ENCODE measurements at places on chromosomes 1 and 21.
A peak's percentile ranks its signal among the peaks of the same experiment; 100 is the strongest.

DNA sequence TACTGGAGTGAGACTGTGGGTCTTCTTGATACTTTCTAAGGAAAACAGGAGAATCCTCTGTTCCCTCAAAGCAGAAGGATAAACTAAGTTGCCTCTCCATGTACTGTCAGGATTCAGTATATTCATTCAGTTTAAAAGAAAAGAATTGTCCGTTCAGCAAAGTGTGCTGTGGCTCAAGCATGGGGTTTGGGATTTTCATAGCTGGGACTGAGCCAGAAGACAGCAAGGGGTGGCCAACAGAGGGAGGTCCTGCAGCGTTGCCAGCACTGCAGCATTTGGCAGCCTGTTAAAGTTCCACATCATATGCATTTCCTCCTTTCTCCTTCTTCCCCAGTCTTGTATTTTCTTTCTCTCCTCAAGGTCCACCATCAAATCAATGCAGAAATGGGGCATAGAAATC lies 75.1 kb downstream of the DTL start:
- no peak for DNase-seq
- no peak overlapping the region for H3K27ac ChIP-seq
- H3K4me1 ChIP-seq, result no peaks in the 10 kb centered on the region
- H3K4me3 ChIP-seq, result no peak overlapping the region

- DNase-seq, result no peak
- peaks cover 2% of the 10 kb centered on the region for H3K36me3 ChIP-seq
- no peak overlapping the region for H3K4me3 ChIP-seq
- H3K27ac ChIP-seq, result no peak overlapping the region
Measured at GRCh38 chr1:40291293-40291692, 25.8 kb downstream of the COL9A2 start.

DNA sequence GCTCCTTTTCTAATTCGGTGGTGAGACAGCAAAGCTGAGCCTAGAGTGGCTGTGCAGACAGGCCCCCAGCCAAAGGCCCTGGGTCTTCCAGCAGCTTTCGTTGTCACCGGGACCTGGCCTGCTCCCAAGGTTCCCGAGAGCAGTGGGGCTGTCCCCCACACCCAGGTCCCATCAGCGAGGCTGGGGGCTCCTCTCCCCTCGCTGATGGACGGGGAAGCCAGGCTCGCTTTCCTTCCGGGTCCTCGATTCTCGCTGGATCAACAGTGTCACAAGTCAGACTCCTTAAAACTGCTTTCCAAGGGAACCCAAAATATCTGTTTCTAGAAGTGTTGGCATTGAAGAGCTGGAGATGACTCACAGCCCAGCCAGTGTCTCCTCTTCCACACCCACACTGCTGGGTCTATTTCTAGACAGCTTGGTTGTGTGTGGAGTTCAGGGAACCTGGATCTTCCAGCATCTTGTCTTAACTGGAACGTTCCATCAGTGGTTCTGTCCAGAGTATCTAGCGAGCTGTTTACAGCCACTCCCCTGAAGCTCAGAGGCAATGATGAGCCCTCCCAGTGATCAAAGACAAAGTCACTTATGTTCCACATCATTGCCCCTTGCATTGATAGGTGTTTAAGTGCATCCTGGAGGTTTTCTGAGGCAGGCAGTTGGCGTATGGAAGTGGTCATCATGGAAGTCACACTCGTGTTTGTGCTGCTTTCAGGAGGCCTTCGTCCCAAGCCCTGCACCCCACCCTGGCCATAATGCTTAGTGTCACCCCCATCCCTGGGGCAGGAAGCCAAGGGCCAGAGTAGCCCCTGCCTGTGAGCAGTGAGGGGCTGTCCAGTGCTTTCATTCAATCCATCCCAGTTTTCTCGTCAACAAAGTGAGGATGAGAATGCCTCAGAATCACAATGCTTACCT lies 35.2 kb downstream of the RRP1 start:
- DNase-seq, result no peak
- no peak overlapping the region for H3K27ac ChIP-seq
- no peaks in the 10 kb centered on the region for H3K36me3 ChIP-seq
- peaks cover 12% of the 10 kb centered on the region for H3K27me3 ChIP-seq

DNA sequence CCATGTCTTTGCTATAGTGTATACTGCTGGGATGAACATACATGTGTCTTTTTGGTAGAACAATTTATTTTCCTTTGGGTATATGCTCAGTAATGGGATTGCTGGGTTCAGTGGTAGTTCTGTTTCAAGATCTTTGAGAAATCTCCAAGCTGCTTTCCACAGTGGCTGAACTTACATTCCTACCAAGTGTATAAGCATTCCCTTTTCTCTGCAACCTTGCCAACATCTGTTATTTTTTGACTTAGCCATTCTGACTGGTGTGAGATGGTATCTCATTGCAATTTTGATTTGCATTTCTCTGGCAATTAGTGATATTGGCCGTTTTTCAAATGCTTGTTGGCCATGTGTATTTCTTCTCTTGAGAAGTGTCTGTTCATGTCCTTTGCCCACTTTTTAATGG lies 37.5 kb upstream of the ANGPTL1 start:
- no peak overlapping the region for H3K4me3 ChIP-seq
- no peak overlapping the region for H3K27ac ChIP-seq
- DNase-seq, result no peak

DNA sequence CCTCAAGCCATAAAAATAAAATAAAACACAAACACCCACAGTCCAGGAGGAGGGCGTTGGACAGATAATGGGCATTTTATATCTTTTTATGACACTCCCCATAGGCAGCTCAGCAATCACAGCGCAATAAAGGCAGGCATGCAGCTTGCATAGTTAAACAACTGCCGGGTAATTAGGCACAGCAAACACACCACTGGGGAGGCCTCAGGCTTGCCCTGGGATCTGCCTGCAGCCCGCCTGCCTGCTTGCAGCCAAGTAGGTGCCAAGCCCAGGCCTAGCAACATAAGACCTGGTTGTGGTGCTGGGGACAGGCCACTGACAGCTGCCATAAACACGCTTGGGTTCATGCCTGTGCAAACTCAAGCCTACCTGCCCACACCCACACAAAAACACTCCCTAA lies 54.2 kb downstream of the DMAP1 start:
- H3K4me1 ChIP-seq, result peaks cover 9% of the 10 kb centered on the region
- peaks cover 5% of the 10 kb centered on the region for H3K36me3 ChIP-seq
- no peaks in the 10 kb centered on the region for H3K27me3 ChIP-seq

DNA sequence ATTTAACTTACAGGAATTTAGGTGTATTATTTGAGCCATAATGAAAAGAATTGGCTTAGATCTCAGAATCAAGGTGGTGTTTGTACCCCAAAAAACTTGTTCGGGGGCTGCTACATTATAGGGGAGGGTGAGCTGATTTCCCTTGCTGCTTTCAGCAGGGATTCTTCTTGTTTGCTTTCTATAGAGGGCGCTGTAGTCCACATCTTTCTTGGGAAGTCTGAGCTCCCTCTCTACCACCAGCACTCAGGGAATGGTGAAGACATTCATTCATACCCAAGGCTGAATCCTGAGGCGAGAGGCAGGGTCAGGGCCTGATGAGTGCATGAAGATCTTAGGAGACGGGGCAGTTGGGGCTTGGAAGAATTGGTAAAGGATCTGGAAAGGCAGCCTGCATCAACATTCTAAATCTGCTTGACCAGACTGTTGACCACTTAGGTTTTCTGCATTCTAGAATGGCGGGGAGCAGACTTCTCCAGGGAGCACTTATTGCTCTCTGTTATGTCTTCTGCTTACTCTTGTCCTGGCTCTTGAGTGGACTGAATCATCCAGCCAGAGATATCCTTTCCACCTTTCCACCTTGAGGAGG lies 18.9 kb downstream of the SPATA46 start:
- DNase-seq, result no peak
- no peak overlapping the region for H3K4me3 ChIP-seq
- H3K36me3 ChIP-seq, result peaks cover 5% of the 10 kb centered on the region
- H3K27ac ChIP-seq, result no peak overlapping the region
- H3K4me1 ChIP-seq, result no peaks in the 10 kb centered on the region
- H3K27me3 ChIP-seq, result peaks cover 60% of the 10 kb centered on the region

GRCh38 chr21:36641346-36641745 lies 57.6 kb upstream of the SIM2 start:
- no peaks in the 10 kb centered on the region for H3K4me1 ChIP-seq
- H3K36me3 ChIP-seq, result peaks cover 3% of the 10 kb centered on the region
- no peak for DNase-seq
- peaks cover 32% of the 10 kb centered on the region for H3K27me3 ChIP-seq

DNA sequence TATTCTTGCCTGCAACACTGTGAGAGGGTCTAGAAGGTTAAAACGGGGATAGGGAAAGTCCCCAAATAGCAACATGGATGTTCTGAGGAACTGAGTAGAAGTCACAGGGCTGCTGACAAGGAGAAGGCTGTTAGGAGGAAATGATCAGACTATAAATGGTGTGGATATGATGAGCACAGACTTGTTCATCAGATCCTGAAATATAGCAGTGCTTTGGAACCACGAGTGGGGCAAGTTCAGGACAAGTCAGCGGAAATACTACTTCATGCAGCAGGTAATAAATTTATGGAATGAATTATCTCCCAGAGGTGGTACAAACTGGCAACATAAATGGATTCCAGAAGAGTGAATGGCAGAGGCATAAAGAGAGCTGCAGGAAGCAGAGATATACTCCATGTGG lies 3.2 kb upstream of the KIAA0040 start:
- peak overlapping the region; percentile 21 for H3K27ac ChIP-seq
- peaks cover 4% of the 10 kb centered on the region for H3K36me3 ChIP-seq
- no peak overlapping the region for H3K4me3 ChIP-seq
- H3K27me3 ChIP-seq, result peaks cover 6% of the 10 kb centered on the region
- no peak for DNase-seq

DNA sequence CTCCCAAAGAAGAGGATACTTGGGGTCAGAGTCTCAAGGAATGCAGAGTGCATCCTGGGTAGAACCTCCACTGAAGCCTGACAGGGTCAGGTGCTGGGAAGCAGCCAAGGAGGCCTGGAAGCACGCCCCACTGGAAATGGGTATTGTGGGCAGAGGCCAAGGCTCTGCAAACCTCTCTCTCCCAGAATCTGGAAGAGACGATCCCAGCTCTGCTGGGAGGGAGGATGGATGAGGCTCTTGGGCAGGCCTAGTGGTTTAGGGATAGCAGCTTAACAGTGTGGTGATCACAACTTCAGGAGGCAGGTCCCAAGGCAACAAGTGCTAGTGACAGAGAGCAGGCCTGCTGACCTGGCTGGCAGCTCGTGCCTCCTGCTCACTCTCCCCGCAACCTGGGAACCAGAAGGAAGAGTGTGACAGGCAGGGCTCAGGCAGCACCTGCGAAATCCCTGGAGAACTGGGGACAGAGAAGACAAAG lies 641.0 kb downstream of the PLPP3 start:
- H3K36me3 ChIP-seq, result no peaks in the 10 kb centered on the region
- no peak overlapping the region for H3K27ac ChIP-seq
- no peaks in the 10 kb centered on the region for H3K4me1 ChIP-seq
- peaks cover 5% of the 10 kb centered on the region for H3K27me3 ChIP-seq

- no peak overlapping the region for H3K4me3 ChIP-seq
- no peaks in the 10 kb centered on the region for H3K36me3 ChIP-seq
- no peaks in the 10 kb centered on the region for H3K27me3 ChIP-seq
Measured at GRCh38 chr1:223887747-223888418, 42.1 kb upstream of the TP53BP2 start.

DNA sequence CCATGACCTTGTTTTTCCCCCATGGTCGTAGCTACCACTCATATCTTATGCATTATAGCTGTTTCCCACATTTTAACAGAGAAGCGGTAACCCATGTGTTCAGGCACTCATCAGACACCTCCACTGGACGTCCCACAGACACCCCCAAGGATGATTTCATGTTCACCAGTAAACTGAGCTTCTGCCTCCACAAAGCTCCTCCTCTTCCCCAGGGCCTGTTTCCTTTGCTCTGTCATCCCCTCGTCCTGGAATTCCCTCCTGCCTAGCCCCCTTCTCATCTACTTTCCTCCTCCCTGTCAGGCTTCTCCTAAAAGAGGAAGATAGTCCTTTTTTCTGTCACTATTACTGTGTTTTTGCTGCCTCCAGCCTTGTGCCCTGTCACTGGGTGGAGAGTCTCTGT lies 111.2 kb downstream of the OMA1 start:
- H3K27ac ChIP-seq, result no peak overlapping the region
- no peak overlapping the region for H3K4me3 ChIP-seq
- no peak for DNase-seq
- no peaks in the 10 kb centered on the region for H3K36me3 ChIP-seq
- H3K27me3 ChIP-seq, result no peaks in the 10 kb centered on the region

- no peak overlapping the region for H3K27ac ChIP-seq
- no peaks in the 10 kb centered on the region for H3K27me3 ChIP-seq
- peaks cover 7% of the 10 kb centered on the region for H3K4me1 ChIP-seq
- H3K4me3 ChIP-seq, result no peak overlapping the region
- H3K36me3 ChIP-seq, result peaks cover 8% of the 10 kb centered on the region
Measured at GRCh38 chr1:22503721-22504410, 52.2 kb downstream of the ZBTB40 start.

GRCh38 chr1:166839600-166840308 lies 479 bp downstream of the POGK start:
- peaks cover 36% of the 10 kb centered on the region for H3K4me1 ChIP-seq
- no peaks in the 10 kb centered on the region for H3K27me3 ChIP-seq
- H3K4me3 ChIP-seq, result peak overlapping the region; percentile 93
- H3K27ac ChIP-seq, result peak overlapping the region; percentile 87
- peaks cover 7% of the 10 kb centered on the region for H3K36me3 ChIP-seq
- DNase-seq, result peak; percentile 65

GRCh38 chr21:45629046-45629981 lies 14.2 kb upstream of the PCBP3 start:
- no peak overlapping the region for H3K4me3 ChIP-seq
- peaks cover 12% of the 10 kb centered on the region for H3K27me3 ChIP-seq
- no peak overlapping the region for H3K27ac ChIP-seq
- H3K4me1 ChIP-seq, result no peaks in the 10 kb centered on the region

- H3K4me3 ChIP-seq, result peak within 1 kb of the TSS; percentile 95
- H3K27me3 ChIP-seq, result no peaks in the 10 kb centered on the region
- peaks cover 3% of the 10 kb centered on the region for H3K36me3 ChIP-seq
- H3K27ac ChIP-seq, result peak within 1 kb of the TSS; percentile 94
- peaks cover 32% of the 10 kb centered on the region for H3K4me1 ChIP-seq
Measured at GRCh38 chr1:244451539-244451950, at the start of gene ADSS2. Gene ADSS2, minus strand, starts transcription at chr1:244451909. Its CDS starts 92 bp downstream, at chr1:244451817.

GRCh38 chr1:243598433-243598832 lies 251.6 kb downstream of the AKT3 start:
- no peaks in the 10 kb centered on the region for H3K27me3 ChIP-seq
- peak overlapping the region; percentile 11 for H3K27ac ChIP-seq
- no peak overlapping the region for H3K4me3 ChIP-seq

GRCh38 chr1:244435562-244436205 lies 16.0 kb downstream of the ADSS2 start:
- peaks cover 3% of the 10 kb centered on the region for H3K36me3 ChIP-seq
- H3K27me3 ChIP-seq, result no peaks in the 10 kb centered on the region
- DNase-seq, result no peak
- H3K4me3 ChIP-seq, result no peak overlapping the region
- H3K4me1 ChIP-seq, result peaks cover 22% of the 10 kb centered on the region
- H3K27ac ChIP-seq, result peak overlapping the region; percentile 74

- H3K27me3 ChIP-seq, result no peaks in the 10 kb centered on the region
- H3K27ac ChIP-seq, result peak overlapping the region; percentile 54
- H3K4me3 ChIP-seq, result no peak overlapping the region
- no peak for DNase-seq
- H3K36me3 ChIP-seq, result peaks cover 3% of the 10 kb centered on the region
- H3K4me1 ChIP-seq, result peaks cover 32% of the 10 kb centered on the region
Measured at GRCh38 chr1:109118089-109118488, 4.2 kb downstream of the ELAPOR1 start.

GRCh38 chr1:17196496-17197185 lies 8.3 kb upstream of the PADI1 start:
- no peak overlapping the region for H3K4me3 ChIP-seq
- H3K27ac ChIP-seq, result no peak overlapping the region
- DNase-seq, result no peak
- H3K4me1 ChIP-seq, result peaks cover 22% of the 10 kb centered on the region
- H3K36me3 ChIP-seq, result peaks cover 3% of the 10 kb centered on the region

Data from T-helper 17 cell (primary cell).